ENCODE measurements at places on chromosomes 4 and X.
A peak's percentile ranks its signal among the peaks of the same experiment; 100 is the strongest.

DNA sequence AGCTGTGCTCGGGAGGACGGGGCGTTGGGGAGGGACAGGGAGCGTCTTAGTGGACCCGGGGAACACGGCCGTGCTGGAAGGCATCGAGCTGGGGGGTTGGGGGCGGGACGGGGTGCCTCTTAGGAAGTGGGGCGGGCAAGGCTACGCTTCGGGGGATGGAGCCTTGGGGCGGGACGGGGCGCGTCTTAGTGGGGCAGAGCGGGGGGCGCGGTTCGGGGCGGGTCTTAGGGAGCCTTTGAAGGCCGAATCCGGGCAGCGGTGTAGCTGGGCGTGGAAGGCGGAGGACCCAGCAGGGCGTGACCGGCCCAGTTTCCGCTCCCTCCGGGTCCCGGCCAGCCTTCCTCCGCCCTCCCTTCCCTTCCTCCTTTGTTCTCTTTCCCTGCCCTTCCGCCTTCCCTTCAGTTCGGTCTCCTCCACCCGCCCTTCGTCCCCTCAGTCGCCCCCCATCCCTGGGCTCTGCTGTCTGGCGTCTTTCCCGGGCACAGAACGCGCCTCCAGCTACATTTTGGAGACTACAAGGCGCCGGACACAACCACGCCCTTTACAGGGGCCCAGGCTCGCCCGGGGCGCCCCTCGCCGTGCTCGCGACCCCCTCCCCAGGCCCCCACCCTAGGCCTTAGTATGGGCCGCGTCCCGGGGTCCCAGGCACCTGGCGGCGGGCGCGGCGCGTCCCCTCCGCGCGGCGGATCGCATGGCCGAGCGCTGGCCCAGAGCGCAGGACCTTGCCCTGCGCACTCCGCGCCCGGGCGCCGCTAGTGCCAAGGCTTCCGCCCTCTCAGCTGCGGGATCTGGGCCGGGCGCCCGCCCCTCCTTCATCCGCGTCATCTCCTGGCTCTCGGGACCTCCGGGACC, at the start of gene ARSD:
Gene ARSD (minus strand): TSS at position 757 of the 852 bp plus-strand sequence. CDS start 64 bp downstream, at position 693.
- peak; percentile 46 for DNase-seq

- DNase-seq: peak; percentile 13
Observed at GRCh38 chr4:14908635-14909034, 93.6 kb upstream of the CPEB2 start.

GRCh38 chrX:70442224-70442623, 2.4 kb upstream of the DLG3 start:
- no peak for DNase-seq

GRCh38 chr4:10164877-10165283, 48.3 kb upstream of the WDR1 start:
- no peak for DNase-seq

GRCh38 chrX:11781133-11781532, 23.1 kb downstream of the MSL3 start:
- DNase-seq: no peak

DNA sequence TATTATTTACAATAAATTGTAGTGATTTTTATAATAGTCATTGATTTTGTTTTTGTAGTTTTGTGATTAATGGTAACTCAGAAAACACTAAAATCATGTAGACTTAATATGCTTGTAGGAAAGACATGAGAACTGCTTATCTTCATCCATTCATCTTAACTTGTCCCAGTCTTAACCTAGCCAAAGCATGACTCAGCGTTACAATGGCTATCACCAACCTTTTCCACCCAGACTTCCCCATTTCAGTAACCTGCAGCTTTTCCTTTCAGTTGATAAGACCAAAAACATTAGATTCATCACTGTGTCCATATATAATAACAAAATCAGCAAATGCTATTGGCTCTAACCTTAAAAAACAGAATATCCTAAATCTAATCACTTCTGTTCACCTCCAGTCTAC, 106.2 kb upstream of the KLF8 start:
- no peak for DNase-seq

- DNase-seq: no peak
Observed at GRCh38 chr4:91502365-91502764, 801.4 kb upstream of the GRID2 start.

DNA sequence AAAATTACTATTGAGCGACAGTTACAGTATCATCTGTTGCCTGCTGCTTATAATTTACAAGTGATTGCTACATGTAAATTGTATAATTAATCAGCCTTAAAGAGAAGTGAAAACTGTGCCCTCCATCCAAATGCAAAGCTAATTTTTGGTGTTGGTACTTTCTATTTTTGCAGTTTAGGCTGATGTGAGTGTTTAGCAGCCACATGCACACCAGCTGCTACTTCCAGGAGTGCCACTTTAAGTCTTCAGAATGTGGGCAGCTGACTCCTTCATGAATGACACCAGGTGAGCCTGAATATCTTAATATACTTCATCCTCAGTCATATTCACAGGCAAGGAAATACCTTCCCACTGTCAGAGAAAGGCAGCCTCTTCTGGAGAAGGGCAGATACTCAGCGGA, 149.8 kb upstream of the RASGEF1B start:
- no peak for DNase-seq

GRCh38 chrX:65587616-65588526, 53.3 kb upstream of the LAS1L start:
- peak; percentile 47 for DNase-seq

GRCh38 chr4:145528601-145529000, 46.9 kb downstream of the SMAD1 start:
- no peak for DNase-seq

- no peak for DNase-seq
Observed at GRCh38 chr4:163003979-163004378, 162.7 kb downstream of the NAF1 start.

- DNase-seq: no peak
Observed at GRCh38 chr4:101177154-101177553, 170.2 kb downstream of the PPP3CA start.

GRCh38 chrX:96170626-96171025, 514.0 kb upstream of the DIAPH2 start:
- no peak for DNase-seq

- no peak for DNase-seq
Observed at GRCh38 chrX:25968920-25969319, 169.2 kb upstream of the MAGEB18 start.

DNA sequence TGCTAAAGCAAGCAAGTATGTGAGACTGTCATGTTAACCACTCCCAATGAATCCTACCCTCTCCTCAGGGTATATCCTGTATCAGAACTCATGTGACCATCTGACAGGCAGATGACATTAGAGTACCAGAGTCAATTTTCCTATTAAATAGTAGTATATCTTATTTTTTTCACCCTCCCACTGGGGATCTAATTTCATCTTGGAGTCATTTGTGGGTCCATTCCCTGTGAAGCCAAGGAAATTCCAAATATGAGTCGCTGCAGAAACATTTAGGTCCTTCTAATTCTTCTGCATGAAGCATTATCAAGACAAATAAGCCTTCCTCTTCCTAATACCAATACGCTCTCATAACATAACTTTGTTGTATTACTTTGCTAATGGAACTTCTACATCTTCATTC, 52.2 kb upstream of the BLTP1 start:
- peak; percentile 19 for DNase-seq

DNA sequence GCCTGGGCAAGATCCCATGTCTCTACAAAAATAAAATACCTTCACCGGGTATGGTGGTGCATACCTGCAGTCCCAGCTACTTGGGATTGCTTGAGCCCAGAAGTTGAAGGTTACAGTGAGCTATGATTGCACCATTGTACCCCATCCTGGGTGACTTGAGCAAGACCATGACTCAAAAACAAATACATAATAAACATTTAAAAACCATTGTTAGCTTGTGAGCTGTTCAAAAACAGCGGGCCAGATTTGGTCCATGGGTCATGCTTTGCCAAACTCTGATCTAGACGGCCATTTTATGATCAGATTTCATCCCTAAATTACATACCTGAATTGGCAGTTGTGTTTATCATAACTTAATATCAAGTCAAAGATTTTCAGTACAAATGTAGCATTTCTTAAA, 76.0 kb upstream of the GPM6B start:
- DNase-seq: no peak

DNA sequence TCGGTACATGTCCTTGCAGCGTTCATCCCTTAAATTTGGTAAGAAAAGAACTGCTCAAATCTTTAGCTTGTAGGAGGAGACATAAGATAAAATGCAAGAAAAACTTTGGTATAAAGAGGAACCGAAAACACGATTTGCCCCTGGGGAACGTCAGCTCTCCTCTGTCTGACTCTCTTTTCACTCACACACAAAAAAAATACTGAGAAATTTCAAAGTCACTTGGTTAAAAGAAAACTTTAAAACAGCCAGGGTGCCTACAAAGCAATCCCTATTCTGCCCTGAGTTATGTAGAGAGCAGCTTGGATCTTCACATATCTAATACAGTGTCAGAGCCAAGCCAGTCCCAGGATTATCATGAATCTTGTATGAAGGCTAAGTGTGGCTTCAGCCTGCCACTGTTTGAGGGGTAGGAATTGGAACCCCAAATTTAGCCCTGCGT, 248.5 kb upstream of the CXXC4 start:
- DNase-seq: no peak

DNA sequence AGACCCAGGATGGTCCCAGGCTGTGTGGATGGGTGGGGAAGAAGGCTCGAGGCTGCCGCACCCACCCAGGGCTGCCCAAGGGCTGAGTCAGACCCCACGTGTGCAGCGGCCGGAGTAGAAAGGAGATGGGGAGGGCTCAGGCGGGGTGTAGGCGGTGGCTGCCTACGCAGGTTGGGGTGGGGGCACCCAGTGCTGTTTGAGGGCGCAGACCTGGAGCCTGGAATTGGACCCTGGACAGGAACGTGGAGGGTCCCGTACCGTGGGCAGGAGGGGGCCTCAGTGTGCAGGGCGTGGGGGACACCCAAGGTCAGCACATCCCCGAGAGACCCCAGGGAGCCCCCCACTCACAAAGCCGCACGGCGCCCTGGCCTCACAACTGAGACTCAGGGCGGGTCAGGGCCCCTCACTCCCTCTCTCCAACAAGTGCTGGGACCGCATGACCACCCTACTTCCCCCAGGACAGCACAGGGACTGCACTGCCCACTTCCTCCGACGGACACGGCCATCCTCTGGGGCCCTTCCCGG, 79.9 kb downstream of the FAM53A start:
- no peak for DNase-seq

DNA sequence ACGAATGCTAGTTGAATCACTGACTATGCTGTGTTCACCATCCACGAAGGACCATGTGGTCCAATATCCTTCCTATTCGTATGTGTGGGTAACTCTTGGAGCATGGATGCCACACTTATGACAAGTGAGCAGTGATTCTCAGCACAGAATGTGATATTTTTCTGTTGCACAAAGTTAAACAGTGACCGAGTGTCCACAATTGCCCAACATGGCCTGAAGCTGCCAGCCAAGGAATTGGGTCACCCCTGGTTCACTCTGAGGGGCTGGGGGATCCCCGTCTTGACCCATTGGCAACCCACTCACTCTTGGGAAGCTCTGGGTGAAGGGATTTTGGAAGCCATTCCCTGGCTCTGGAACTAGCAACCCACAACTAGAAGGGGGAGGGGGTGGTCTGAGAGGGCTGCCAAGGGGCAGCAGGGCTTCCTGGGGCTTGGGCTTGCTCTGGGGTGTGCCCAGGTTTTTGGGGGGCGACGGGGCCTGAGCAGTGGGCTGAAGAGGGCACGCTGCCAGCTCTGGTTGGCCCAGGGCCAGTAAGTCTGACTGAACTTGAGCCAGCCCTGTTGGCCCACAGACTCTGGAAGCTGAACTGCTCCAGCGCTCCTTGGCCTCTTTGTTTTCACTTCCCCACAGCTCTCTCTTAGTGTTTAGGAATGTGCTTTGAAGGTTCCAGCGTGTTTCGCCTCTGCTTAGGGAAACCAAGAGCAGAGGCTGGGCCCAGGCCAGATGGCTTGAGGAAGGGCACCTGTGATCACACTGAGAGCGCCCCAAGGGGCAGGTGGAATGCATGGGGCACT, 43.1 kb upstream of the BCOR start:
- no peak for DNase-seq

- DNase-seq: no peak
Observed at GRCh38 chrX:130416785-130417184, 15.0 kb downstream of the RBMX2 start.

GRCh38 chrX:118116713-118117550, at the start of gene KLHL13:
TSS of gene KLHL13 (minus strand) at chrX:118116810. CDS start at chrX:118028473, 88,337 bp downstream.
- DNase-seq: no peak

GRCh38 chr4:17335371-17335770, 176.5 kb downstream of the QDPR start:
- DNase-seq: no peak

GRCh38 chrX:1442724-1443367, 9.9 kb downstream of the ASMTL start:
- no peak for DNase-seq

GRCh38 chr4:85522277-85522676, 47.3 kb downstream of the ARHGAP24 start:
- no peak for DNase-seq

GRCh38 chr4:76744241-76744921, 153.6 kb downstream of the SOWAHB start:
- DNase-seq: no peak

DNA sequence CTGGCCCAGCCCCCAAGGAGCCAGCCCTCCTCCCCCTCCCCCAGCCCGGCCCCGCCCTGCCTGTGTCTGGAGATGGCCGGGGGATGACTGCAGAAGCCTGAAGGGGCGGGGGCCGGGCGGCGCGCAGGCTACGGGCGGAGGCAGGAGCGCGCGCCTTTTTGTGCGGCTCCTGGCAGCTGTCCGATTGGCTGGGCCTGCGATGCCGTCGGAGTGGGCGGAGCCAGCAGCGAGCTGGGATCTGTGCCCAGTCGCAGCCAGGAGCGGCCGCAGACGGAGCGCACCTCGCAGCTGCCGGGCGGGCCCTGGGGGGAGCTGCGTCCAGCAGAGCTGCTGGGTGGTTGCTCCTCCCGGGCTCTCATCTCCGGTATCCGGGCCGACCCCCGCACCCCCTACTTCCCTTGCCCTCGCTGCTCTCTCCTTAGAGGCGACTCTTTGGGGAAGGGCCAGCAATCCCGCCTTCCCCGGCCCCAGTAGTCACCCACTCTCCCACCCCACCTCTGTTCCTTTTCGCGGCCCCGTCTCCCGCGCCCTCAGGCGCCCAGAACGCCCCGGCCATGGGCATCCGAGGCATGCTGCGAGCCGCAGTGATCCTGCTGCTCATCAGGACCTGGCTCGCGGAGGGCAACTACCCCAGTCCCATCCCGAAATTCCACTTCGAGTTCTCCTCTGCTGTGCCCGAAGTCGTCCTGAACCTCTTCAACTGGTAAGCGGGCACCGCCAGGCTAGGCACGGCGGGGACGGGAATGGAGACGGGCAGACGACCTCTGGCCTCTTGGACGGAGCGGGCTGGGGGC, at the start of gene GABRQ:
Gene GABRQ (plus strand): TSS at position 247 of the 794 bp plus-strand sequence. CDS start 308 bp downstream, at position 555.
- no peak for DNase-seq

- no peak for DNase-seq
Observed at GRCh38 chr4:135120195-135120594, 918.6 kb upstream of the PABPC4L start.

DNA sequence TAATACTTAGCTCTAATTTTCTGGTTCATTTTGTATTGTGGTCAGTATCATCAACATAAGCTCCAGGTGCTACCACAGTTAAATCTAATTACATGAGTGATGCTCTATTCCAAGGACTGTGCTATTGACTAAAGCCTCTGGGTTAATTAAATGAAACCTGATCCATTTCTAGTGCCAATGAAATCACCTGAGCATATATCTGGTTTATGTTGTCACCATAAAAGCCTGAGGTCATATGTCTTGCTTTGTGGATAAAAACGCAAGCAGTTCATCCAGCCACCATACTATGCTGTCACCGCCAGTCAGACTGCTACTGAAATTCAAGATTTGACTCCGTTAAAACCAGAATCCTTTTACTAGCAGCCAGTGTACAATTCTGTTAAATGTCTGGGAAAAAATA, 64.2 kb upstream of the ZNF518B start:
- DNase-seq: no peak

Measured in skeletal muscle cell (primary cell).